ENCODE measurements at places on chromosomes 7 and 10.

DNA sequence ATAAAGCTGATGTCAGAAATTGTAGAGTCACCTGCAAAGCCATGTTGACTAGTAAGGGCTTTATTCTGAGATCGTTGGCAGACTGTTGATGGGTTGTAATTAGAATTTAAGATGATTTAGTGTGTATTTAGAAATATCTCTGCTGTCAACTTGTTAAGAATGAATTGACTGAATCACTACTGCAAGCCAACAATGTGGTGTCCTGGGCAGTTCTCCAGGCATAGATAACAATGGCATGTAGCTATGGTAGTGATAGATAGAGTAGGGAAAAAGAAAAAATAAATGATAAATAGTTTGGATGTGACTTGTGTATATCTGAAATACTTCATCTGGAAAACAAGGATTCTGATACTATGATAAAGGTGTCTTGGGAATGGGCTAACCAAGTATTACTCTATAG, 640.2 kb downstream of the ARL4A start:
- DNase-seq: no peak

GRCh38 chr7:29809533-29810155, 3.3 kb downstream of the WIPF3 start:
- DNase-seq: no peak

DNA sequence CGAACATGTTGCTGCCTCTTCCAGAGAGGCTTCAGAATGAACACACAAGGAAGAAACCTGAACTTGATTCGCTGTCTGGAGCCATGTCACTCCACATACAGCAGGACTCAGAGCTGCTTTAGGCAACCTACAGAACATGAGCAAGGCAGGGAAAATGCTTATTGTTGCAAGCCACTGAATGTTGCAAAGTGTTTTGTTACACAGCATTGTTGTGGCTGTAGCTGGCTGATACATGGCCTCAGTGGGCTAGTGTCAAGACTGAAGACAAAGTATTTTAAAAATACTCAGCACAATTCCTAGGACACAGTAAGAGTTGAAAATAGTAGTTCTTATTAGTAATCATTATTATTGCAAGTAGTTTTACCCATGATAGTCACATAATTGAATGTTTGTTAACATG, 3.1 kb upstream of the CHST15 start:
- DNase-seq: no peak

DNA sequence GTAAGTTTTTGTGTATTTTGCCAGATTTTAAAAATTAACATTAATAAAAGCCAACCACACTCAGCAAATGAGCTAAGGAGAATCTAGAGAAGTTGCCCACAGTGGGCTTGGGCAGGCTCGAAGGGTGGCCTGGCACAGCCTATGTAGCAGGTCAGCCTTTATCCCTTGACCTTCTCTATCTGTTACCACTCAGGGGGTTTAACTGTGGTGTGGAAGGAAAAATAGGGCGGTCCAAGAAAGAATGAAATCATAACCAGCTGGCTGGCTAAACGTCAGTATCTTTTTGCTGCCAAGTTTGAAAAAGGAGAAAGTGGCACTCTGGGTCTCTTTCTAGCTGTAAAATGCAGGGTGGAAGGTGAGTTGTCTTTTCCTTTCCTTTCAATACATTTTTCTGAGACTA, 130.3 kb upstream of the ASAH2 start:
- DNase-seq: no peak

DNA sequence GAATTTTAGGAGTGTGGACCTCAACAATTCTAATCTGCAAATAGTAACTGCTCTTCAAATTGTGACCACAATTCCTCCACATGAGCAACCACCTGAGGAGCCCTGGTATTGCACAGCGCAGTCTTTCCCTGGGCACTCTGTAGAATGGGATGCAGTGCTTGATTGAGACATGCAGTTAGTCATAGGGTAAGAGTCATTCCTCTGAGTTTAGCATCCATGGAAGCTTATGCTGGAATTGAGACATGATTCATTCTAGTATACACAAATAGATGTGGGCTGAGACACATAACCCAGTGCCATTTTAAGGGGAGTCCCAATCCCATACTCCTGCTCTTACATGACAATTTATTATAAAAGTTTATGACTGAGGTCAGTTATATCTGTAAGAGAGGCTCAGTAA, 582.3 kb upstream of the CNTNAP2 start:
- no peak for DNase-seq

GRCh38 chr7:156655251-156655650, 14.7 kb downstream of the RNF32 start:
- DNase-seq: no peak

GRCh38 chr10:17735166-17735941, 16.6 kb upstream of the TMEM236 start:
- DNase-seq: no peak

GRCh38 chr7:130970196-130970595, 236.2 kb upstream of the KLF14 start:
- DNase-seq: no peak

GRCh38 chr10:83012866-83013265, 1126.4 kb upstream of the GHITM start:
- DNase-seq: no peak

DNA sequence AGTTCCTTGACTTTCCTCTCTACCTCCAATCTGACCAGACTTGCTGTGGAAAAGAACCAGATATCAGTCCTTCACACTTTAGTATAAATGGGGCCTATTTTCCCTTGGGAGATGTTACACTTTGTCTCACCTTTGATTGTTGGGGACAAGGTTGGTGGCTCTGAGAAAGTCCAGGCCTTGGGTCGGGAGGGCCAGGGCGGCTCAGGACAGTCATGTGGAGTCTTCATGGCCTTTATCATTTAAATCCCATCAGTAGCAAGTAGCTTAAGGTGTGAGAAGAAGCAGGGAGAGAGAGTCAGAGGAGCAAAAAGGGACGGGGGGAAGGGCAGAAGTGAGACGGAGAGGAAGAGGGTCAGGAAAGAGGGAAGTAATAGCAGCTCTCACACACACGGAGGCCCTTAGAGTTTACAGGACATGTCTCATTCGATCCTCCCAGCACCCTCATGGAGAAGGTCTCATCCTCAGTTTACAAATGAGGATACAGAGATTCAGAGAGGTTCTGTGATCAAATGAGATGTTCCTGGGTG, 40.5 kb downstream of the TBATA start:
- no peak for DNase-seq

- DNase-seq: no peak
Measured at GRCh38 chr10:129694184-129694583, 227.1 kb downstream of the MGMT start.

DNA sequence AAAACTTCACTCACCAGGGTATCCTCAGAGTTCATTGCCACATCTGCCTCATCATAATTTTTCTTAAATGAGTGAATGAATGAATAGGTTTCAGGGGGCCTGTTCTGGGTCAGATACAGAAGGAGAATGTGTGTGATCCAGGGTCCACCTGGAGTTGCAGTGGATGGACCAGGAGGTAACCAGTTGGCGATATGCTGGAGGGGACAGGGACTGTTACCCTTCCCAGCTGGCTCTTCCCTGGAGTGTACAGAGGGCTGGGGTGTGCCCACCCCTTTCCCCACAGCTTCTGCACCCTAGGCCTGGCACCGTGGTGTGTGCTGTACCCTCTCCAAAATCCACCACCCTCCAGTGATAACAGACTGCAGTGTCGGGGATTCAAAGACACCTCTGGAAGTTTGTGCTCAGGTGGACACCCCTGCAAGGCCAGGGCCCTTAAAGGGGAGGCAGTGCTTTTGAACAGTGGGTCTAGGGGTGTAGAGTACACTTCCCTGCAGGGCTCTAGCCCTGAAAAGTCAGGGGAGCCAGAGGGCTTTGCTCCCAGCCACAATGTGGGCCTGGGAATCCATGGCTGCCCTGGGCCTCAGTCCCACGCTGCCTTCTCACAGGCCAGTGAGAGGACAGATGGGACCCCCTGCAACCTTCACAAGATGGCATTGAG, 134.4 kb upstream of the UNC5B start:
- peak; percentile 30 for DNase-seq

GRCh38 chr10:131729938-131730660, 170.7 kb upstream of the PPP2R2D start:
- DNase-seq: peak; percentile 24

DNA sequence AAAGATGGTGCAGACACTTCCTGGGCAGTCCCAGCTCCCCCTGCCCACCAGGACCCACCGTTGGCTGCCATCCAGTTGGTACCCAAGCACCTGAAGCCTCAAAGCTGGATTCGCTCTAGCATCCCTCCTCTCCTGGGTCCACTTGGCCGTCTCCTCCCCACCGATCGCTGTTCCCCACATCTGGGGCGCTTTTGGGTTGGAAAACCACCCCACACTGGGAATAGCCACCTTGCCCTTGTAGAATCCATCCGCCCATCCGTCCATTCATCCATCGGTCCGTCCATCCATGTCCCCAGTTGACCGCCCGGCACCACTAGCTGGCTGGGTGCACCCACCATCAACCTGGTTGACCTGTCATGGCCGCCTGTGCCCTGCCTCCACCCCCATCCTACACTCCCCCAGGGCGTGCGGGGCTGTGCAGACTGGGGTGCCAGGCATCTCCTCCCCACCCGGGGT, 14.5 kb upstream of the LIMK1 start:
- no peak for DNase-seq

DNA sequence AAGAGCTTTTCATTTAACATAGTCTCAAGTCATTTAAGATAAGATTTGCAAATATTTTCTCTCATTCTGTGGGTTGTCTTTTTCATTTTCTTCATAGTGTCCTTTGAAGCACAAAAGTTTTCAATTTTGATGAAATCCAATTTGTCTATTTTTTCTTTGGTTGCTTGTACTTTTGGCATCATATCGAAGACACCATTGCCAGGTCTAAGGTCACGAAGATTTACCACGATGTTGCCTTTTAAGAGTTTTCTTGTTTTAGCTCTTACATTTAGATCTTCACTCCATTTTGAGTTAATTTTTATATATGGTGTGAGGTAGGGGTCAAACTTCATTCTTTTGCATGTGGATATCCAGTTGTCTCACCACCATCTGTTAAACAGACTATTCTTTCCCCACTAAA, 34.7 kb downstream of the TMEM270 start:
- no peak for DNase-seq

DNA sequence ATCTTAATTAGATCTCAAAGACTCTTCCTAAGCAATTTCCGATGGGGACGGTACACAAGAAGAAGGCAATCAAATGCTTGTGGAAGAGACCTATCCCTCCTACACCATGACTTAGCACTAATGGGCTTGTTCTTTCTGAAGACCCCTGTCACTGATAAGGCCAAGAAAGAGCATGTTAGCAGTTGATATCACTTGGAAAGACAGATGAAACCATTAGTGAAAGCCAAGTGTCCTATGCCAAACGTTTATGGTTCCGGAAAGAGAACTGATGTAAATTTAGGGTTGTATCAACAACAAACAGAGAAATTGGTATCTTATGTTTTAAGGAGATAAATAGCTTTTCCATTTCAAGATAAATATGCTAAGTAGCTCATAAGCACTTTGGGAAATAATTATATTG, 6.5 kb downstream of the UROS start:
- no peak for DNase-seq

DNA sequence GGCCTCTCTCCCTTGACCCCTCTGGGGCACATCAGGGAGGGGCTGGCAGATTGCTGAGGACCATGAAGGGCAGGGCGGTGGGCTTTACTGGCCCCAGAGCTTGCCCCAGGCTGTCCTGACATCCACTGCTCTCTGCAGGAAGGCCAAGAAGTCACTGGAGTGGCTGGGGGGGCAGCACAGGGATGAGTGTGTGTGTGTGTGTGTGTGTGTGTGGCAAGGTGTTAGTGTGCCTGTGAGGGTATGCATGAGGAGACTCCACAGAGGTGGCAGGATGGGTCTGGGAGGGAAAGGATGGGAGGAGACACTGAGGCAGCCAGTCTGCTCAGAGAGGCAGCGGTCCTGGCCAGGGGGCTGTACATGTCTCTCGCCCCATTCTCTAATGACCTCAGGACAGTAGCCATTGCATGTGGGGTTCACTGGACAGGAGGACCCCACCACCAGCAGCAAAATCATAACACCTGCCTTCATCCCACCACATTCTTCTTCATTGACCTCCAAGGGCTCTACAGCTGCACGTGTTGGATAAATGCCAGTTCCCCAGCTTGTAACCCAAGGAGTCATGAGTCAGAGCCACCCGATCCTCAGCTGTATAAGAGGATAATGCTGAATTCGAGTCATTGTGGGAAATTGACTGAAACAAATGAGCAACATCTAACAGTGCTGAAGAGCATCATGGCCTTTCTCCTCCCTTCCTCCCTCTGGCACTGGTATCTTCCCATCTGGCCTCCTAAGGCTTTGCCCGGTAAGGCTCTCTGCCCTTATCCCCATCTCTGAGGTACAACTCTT, 720.5 kb downstream of the GRID1 start:
- DNase-seq: no peak

- DNase-seq: no peak
Measured at GRCh38 chr7:95391761-95392160, 4.4 kb downstream of the PON3 start.
